ENCODE measurements at places on chromosomes 16 and 17.

- DNase-seq, result no peak
These were observed 5.8 kb downstream of the ARHGEF15 start for GRCh38 chr17:8315764-8316217.

DNA sequence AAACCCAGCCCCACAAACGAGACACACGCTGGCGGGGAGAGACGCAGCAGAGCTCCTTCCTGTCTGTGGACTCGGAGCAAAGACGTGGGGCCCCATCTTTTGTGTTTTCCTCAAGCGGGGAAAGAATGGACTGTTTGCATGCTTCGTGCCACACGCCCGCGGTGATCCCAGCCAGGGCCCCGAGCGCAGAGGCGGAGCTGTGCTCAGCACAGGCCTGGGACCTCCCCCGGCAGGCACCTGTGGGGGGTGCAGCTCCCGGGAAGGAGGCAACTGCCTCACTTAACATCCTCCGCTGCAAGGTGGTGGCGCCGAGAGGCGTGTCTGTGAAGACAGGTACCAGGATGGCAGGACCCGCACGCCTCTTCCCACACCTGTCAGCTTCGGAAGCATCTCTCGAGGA is 19.1 kb downstream of the TRARG1 start:
- DNase-seq, result peak; percentile 28

- DNase-seq, result no peak
These were observed 16.6 kb downstream of the KRT9 start for GRCh38 chr17:41555105-41555887.

DNA sequence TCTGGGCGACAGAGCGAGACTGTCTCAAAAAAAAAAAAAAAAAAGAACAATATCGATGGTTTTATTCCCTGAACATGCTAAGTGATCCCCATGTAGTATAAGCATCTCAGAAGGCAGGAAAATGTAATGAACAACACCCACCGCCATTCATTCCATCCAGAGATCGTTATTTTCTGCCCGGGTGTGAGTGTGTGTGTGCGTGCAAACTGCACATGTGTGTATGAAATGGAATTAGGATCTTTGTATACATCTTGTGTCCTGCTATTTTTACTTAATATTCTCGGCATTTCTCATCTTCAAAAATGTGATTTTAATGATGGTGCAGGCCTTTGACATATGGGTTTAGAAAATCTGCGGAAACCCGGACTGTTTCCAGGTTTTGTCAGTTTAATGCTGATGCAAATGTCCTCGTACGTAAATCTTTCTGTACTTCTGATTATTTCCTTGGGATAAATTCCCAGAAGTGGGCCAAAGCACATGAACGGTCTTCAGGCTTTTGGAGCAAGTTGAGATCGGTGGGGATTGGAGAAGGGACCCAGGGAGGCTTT is 254.8 kb downstream of the SEC14L1 start:
- no peak for DNase-seq

- DNase-seq, result no peak
These were observed 38.4 kb upstream of the IRX6 start for GRCh38 chr16:55285586-55285985.

DNA sequence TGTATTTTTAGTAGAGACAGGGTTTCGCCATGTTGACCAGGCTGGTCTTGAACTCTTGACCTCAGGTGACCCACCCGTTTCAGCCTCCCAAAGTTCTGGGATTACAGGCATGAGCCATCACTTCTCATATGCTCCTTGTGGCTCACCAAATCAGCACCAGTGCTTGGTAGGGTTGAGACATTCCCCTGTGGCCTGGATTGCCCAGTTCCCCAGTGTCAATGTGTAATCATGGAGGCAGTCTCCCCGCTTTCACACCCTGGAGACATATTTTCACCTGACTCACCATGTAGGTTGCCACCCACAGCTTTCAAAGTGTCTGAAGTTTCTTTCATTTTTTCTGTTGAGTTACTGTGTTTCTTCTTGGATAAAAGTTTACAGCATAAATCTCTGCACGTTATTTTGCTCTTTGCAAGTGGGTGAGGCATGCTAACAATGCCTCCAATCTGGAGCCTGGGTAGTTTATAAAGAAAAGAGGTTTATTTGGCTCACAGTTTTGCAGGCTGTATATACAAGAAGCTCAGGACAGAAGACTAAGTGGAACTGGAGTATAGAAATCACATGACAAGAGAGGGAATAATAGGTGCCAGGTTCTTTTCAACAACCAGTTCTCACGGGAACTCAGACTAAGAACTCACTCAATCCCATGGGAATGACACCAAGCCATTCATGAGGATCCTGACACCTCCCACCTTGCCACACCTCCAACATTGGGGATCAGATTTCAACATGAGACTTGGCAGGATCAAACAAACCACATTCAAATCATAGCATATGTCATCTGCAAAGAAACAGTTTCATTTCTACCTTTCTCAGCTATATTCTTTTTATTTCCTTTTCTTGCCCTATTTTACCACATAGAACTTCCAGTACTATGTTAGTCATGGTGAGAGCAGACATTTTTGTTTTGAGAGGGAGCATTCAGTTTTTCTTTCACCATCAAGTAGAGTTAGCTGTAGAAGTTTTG is 113.2 kb downstream of the PHKB start:
- DNase-seq, result peak; percentile 10

DNA sequence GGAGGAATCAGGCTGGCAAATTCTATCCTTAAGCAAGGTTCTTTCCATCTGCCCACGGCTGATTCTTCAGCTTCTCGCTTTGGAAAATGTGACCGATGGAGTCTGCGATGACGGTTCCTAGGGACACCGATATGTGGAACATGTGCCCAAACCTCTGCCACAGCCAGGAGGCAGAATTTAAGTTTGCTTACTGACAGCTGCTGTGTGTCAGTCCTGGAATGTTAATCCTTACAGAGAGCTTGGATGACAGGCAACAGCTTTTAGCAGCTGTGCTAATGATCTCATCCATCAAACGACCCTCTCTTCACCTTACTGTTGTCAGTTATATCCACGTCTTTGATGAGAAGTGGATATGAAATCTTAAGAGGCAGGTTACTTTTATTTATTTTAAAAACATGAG is 11.4 kb upstream of the MYH13 start:
- no peak for DNase-seq

DNA sequence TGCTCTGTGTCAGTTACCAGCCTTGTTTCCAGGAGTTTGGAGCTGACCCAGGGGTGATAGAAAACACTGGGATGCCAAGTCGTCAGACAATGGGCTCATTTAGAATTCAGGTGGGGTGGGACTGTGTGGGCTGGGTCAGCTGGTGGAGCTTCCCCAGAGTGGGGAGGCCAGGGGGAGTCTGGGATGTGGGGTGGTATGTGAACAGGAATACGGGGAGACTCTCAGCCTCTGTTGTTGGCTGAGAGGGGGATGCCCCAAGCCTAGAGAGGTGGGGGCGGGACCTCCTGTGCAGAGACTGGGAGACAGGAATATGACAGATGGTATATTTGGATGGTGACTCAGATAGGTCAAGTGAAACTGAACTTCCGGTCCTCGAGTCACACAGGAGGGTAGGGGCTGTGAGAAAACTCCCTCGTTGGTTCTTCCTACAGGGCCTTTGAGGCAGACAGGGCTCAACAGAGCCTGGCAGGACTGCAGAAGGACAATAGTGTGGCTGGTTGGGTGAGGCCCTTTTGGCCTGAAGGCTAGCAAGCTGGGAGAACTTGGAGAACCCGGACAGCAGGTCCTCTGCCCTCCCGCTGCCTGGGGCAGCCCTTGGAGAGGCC is 23.7 kb downstream of the CDH1 start:
- no peak for DNase-seq

DNA sequence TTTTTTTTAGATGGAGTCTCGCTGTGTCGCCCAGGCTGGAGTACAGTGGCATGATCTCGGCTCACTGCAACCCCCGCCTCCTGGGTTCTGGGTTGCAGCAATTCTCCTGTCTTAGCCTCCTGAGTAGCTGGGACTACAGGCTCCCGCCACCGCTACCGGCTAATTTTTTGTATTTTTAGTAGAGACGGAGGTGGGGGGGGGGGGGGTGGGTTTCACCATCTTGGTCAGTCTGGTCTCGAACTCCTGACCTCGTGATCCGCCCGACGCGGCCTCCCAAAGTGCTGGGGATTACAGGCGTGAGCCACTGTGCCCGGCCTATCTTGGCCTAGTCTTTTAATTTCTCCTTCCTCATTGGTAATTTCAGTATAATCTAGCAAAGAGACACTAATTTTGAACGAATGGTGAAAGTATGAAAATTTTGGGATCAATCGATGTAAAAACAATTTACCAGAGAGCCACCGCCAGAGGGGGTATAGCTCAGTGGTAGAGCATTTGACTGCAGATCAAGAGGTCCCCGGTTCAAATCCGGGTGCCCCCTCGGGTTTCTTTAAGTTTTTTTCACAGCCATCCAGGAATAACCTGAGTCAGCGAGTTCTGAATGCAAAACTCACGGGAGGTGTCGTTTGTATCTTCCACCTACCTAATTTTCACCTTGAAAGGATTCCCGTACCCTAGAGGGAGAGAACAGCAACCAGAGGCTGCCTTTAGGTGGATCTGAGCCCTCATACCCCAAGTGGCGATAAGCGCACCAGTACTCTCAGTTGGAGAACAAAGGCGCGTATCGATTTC is 2.5 kb upstream of the LASP1 start:
- DNase-seq, result peak; percentile 71

DNA sequence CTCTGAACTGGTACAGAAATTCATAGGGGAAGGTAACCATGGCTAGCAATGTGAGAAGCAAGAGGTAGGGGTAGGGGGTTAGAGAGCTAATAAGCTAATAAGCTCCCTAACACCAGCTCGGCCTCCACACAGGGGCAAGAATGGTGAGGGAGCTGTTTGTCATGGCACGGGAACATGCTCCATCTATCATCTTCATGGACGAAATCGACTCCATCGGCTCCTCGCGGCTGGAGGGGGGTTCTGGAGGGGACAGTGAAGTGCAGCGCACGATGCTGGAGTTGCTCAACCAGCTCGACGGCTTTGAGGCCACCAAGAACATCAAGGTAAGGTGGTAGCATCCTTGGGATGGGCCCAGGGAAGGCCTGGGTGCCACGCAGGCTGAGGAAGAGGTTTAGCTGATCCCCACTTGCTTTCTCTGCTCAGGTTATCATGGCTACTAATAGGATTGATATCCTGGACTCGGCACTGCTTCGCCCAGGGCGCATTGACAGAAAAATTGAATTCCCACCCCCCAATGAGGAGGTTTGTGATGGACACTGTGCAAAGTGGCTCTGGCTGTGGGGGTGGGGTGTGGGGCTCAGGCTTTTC is 3.5 kb upstream of the FTSJ3 start:
- no peak for DNase-seq

DNA sequence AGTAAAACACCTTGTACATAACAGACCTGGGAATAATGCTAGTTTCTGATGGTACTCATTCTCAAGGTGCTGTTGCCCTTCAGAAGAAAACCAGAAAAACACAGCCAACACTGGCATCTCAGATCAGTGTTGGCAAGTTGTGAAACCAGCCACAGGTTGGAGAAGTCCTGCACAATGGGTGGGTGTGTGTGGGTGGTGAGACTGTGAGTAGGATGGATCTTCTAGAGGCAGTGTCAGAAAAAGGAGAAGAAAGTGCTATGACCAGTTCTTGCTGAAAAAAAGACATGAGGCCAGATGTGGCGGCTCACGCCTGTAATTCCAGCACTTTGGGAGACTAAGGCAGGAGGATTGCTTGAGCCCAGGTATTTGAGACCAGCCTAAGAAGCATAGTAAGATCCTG is 35.2 kb upstream of the SMIM36 start:
- DNase-seq, result no peak

DNA sequence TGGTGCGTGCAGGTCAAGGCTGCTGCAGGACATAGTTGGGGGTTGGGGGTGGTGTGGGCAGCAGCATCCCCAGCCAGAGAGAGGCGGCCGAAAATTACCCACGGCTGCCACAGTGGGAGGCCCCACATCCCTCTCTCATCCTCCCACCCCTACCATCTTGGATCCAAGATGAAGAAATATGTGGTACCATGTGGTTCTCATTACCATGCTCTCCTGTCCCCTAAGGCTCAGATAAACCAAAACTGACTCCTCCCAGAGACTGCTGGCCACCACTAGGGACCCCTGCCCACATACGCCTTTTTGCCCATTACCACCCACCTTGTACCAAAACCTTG is 120.4 kb downstream of the HIC1 start:
- DNase-seq, result no peak

DNA sequence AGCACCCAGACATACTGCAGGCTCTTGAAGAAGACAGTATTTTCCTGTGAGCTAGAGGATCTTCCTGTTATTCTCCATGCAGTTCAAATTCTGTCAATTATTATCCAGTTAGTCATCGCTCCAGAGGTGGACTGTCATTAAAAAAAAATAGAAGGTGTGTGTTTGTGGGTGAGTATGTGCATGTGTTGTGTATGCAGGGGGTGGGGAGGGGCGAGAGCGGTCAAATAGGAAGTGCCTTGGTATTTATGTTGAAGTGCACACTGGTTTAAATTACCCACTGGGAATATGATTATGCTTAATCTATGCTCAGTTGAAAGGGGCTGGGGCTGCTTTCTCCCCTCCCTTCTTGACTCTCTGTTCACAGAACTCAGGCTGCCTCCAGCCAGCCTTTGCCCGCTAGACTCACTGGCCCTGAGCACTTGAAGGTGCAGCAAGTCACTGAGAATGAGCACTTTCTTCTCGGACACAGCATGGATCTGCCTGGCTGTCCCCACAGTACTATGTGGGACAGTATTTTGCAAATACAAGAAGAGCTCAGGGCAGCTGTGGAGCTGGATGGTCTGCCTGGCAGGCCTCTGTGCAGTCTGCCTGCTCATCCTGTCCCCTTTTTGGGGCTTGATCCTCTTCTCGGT is at the start of gene HSD17B2:
HSD17B2 (plus strand) TSS at position 273 of the 632 bp plus-strand sequence; CDS start at position 445, 172 bp downstream.
- DNase-seq, result no peak

GRCh38 chr16:89332902-89333245 is 115.4 kb downstream of the ZNF778 start:
- DNase-seq, result no peak

GRCh38 chr17:80034791-80035686 is 633 bp downstream of the TBC1D16 start:
- peak; percentile 51 for DNase-seq

DNA sequence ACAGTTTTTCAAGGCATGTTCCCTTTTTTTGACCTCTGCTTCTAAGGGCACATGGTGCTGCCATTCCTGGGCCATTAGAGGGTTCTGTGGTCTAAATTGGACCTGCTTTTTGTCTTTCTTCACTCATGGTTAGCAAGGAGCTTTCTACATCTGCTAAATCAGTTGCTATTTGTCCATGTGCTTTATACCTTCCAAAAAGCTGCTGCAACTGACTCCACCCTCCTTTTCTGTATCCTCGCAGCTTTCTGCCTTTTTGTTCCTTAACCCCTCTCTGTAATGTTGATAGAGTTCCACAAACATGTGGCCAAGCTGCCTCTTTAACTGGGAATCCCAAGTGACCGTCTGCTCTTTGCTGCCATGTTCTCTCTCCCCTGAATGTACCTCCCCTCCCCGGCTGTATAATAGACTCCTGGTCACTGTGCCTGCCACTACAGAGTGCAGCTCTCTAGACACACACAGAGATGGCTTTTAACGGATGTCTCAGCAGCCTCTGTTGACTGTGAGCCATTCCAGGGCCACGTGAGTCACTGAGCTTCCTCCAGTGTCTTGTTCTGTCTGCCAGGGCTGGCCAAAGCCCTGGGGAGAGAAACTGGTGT is 57.4 kb upstream of the TEKT3 start:
- no peak for DNase-seq

GRCh38 chr16:55169780-55170179 is 154.2 kb upstream of the IRX6 start:
- no peak for DNase-seq
